ENCODE measurements at places on chromosomes 6 and 20.
A peak's percentile ranks its signal among the peaks of the same experiment; 100 is the strongest.

- H3K36me3 ChIP-seq: no peaks in the 10 kb centered on the region
- H3K27ac ChIP-seq: no peak overlapping the region
These were observed 14.7 kb upstream of the CHD6 start for GRCh38 chr20:41632896-41633295.

GRCh38 chr6:86959656-86960055 is 22.3 kb downstream of the HTR1E start:
- H3K27me3 ChIP-seq: peaks cover 1% of the 10 kb centered on the region
- no peaks in the 10 kb centered on the region for H3K4me1 ChIP-seq
- H3K4me3 ChIP-seq: no peak overlapping the region

- no peak overlapping the region for H3K27ac ChIP-seq
- DNase-seq: no peak
- peaks cover 22% of the 10 kb centered on the region for H3K36me3 ChIP-seq
- H3K4me1 ChIP-seq: peaks cover 7% of the 10 kb centered on the region
- no peaks in the 10 kb centered on the region for H3K27me3 ChIP-seq
These were observed 22.0 kb downstream of the STXBP5 start for GRCh38 chr6:147226163-147226724.

DNA sequence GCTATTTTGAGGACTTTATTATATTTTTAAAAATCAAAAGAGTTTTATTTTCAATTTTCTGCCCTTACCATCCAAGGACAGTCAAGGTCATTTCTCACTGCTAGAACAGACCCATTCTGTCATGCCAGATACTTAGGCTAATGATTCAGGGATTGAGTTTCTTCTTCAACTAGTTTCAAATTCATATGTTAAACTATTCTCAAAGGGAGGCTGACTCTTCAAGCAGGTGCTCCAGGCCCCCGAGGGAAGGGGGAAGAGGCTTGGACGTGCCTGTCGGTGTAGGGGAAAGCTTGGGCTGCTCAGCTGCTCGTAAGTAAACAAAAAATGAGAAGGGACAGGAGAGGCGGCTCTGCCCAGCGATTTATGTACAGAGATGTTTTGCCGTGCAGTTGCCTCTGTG is 69.4 kb upstream of the MYLIP start:
- no peak overlapping the region for H3K27ac ChIP-seq
- H3K36me3 ChIP-seq: no peaks in the 10 kb centered on the region
- H3K4me3 ChIP-seq: no peak overlapping the region
- peaks cover 2% of the 10 kb centered on the region for H3K4me1 ChIP-seq

DNA sequence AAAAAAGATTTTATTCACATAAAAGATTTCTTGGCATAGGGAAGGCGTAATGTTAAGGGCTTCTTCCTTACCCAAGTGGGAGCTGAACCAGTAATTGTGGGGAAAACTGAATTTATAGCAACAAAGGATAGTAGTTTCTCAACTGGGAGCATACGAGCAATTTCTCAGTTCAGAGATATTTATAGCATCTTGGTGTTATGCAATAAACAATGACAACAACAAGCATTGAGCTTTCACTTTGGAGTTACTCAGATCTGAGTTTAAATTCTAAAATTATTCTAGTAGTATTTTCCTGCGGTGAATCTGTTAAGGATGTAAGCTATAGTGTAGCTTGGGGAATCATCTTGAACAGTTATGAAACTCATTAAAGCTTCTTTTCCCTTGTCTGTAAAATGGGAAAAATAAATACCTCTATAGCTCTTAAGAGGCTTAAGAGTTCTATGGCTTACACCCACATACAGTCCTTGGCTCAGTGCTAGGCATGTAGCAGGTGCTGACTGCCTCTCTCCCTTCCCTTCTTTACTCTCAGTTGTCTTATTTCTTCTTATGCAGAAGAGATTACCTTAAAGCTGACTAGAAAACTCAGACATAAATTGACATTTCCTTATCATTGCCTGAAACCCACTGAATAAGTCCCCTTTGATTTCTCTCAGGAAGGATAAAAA is 58.8 kb downstream of the SAMD5 start:
- no peak for DNase-seq
- no peak overlapping the region for H3K4me3 ChIP-seq
- H3K4me1 ChIP-seq: no peaks in the 10 kb centered on the region
- no peak overlapping the region for H3K27ac ChIP-seq
- H3K27me3 ChIP-seq: no peaks in the 10 kb centered on the region

DNA sequence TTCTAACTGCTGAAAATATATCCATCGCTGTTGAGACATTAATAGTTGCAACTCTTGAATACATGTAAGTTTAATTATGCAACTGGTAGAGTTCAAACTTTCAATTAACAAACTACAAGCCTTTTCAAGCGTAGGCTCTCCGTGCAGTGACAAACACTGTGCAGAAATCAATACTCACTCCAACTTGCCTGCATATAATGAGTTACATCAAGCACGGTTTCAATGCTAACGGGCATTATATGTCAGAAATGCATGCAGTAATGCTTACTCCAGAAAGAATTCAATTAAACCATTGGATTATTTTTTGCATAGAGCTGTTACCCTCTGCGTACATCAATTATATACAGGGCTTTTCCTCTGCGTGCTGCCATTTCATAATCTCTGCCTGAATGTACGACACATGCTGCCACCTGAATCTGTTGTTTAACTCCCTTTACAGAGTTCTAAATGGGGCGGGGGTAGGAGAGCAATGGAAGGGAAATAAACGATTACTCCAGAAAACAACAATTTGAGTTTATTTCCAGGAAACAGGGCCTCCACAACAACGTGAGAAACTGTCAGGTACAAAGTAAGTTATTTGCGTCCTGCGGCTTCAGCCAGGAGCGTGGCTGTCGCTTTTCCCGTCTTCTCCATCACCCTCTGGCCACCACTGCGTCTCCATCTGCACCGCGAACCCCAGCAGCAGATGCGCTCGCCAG is 1.8 kb downstream of the PTPRK start:
- peak overlapping the region; percentile 96 for H3K4me3 ChIP-seq
- H3K27ac ChIP-seq: no peak overlapping the region
- no peaks in the 10 kb centered on the region for H3K36me3 ChIP-seq

DNA sequence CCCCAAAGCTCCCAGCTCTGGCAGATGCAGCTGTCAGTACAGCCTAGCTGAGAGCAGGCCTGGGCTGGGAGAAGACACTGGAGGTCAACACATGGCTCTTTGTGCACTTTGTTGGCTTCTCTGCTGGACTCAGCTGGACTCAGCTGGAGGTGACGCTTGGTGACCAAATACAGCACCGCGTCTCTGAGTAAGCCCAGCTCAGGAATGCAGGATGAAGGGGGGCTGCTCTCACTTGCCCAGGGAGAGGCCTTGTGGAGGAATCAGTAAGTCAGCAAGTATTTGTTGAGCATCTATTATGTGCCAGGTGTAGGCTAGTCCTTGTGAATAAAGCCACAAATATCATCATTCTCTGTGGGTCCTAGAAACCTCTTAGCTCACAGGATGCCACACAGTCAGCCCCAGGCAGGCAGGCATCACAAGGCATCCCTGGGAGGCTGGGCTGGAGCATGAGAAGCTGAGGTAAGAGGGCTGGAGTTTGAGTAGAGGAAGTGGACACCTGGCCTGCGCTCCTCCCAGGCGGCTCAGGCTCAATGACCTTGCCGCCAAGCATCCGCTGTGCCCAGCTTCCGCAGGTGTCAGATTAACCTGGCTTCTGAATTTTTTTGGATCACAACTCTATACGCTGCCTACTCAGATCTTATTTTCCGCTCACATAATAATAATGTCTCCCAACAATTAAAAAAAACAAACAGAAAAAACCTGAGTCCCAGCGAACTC is 95.4 kb downstream of the TMEM170B start:
- H3K4me1 ChIP-seq: no peaks in the 10 kb centered on the region
- H3K27me3 ChIP-seq: peaks cover 3% of the 10 kb centered on the region
- no peaks in the 10 kb centered on the region for H3K36me3 ChIP-seq
- no peak overlapping the region for H3K4me3 ChIP-seq

GRCh38 chr20:63009988-63010769 is 3.4 kb upstream of the BHLHE23 start:
- peak overlapping the region; percentile 70 for H3K27ac ChIP-seq
- peaks cover 11% of the 10 kb centered on the region for H3K4me1 ChIP-seq
- H3K27me3 ChIP-seq: peaks cover 72% of the 10 kb centered on the region
- peak; percentile 74 for DNase-seq
- peaks cover 2% of the 10 kb centered on the region for H3K36me3 ChIP-seq

- H3K27ac ChIP-seq: no peak overlapping the region
- no peaks in the 10 kb centered on the region for H3K36me3 ChIP-seq
- no peak overlapping the region for H3K4me3 ChIP-seq
- H3K4me1 ChIP-seq: no peaks in the 10 kb centered on the region
- no peak for DNase-seq
- peaks cover 20% of the 10 kb centered on the region for H3K27me3 ChIP-seq
These were observed 9.7 kb upstream of the BPIFB1 start for GRCh38 chr20:33273117-33273851.

GRCh38 chr6:63553208-63553607 is 19.1 kb upstream of the LOC128125822 start:
- DNase-seq: no peak
- no peak overlapping the region for H3K4me3 ChIP-seq
- H3K27ac ChIP-seq: no peak overlapping the region

DNA sequence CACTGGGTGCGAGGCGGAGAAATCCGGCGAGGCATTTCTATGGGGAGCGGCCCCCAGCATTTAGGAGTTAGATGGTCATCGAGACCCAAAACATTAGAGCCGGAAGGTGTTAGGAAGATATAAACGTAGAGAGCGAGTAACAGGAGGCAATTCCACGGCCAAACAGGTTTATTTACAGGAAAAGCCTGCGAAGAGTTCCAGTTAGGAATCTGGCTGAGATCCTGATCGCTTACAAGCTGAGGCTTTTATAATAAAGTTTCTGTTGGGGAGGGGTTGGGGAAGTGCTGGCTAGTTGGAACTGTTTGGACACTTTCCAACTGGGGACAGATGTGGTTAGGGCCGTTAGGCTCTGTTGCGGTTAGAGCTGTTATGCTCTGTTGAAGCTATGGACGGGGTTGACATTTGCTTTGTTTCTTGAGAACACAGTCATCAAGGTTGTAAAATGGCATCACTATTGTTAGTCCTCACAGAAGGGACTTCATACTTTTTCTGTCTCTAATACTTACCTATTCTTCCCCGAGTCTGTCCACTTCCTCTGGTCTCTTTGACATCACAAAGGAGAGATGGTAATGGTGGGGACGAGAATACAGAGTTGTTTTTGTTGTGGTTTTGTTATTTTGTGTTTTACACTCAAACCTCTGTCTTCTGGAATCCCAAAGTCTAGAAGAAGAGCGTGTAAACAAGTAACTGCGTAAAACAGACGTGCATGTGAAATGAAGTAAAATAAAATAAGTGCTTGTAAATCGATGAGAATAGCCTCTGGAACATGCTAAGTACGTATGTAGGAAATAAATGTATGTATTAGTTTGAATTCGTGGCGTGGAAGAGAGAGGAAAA is 554 bp upstream of the ZSCAN31 start:
- no peak overlapping the region for H3K4me3 ChIP-seq
- peaks cover 12% of the 10 kb centered on the region for H3K36me3 ChIP-seq
- no peak for DNase-seq
- H3K4me1 ChIP-seq: peaks cover 6% of the 10 kb centered on the region

- peak overlapping the region; percentile 75 for H3K27ac ChIP-seq
- H3K27me3 ChIP-seq: no peaks in the 10 kb centered on the region
- DNase-seq: no peak
These were observed 80.7 kb downstream of the SERAC1 start for GRCh38 chr6:158087224-158087867.
